ENCODE measurements at places on chromosomes 4 and X.

GRCh38 chrX:100376576-100376975 is 33.5 kb downstream of the PCDH19 start:
- DNase-seq = no peak

DNA sequence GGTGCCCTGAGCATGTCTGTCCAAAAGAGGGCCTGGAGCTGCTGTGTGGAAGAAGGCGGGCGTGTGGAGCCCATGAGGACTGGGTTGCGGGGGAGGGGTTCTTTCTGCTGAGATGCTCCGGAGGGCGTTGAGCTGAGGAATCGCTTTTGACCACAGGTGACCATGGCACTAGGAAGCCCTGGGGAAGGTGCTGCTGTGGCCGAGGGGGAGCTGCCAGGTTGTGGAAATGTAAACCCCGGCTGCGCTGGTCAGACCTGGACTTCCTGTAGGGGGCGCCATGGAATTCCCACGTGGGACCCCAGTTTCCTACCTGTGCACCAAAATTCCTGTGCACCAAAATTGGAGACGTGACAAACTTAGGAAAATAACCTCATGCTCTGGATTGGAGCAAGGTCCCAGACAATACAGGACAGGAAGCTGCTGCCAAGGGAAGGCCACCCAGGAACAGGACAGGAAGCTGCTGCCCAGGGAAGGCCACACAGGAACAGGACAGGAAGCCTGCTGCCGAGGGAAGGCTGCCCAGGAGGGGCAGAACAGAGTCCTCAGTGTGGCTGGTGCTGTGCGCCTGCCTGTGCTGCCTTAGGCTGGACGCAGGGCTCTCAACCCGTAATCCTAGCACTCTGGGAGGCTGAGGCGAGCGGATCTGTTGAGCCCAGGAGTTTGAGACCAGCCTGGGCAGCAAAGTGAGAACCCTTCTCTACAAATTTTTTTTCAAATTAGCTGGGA is 28.4 kb upstream of the UVSSA start:
- no peak for DNase-seq

GRCh38 chrX:84188320-84188834 is 378 bp upstream of the RPS6KA6 start:
- DNase-seq = no peak

DNA sequence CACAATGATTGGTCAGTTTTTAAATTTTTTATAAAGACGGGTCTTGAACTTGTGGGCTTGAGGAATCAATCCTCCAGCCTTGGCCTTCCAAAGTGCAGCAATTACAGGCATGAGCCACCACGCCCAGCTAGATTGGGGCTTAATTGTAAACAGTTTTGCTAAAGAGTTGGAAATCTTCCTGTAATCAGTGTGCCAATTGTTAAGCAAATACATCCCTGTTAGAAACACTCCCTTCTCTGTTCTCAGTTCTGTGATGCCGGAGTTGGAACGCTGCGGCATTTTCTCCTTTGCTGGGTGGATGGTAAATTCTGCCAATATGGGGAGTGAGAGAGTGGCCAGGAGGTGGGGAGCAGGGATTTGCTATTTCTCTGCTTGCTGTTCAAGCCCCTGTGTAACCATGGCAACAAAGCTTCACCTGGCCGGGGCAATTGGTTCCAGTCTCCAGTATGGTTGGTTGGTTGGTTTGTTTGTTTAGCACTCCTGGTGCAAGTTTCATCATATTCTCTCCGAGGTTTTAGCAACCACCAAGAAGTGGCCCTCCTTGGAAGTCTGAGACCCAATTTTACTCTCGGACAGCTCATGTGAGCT is 3.0 kb upstream of the SPATA4 start:
- DNase-seq = no peak

DNA sequence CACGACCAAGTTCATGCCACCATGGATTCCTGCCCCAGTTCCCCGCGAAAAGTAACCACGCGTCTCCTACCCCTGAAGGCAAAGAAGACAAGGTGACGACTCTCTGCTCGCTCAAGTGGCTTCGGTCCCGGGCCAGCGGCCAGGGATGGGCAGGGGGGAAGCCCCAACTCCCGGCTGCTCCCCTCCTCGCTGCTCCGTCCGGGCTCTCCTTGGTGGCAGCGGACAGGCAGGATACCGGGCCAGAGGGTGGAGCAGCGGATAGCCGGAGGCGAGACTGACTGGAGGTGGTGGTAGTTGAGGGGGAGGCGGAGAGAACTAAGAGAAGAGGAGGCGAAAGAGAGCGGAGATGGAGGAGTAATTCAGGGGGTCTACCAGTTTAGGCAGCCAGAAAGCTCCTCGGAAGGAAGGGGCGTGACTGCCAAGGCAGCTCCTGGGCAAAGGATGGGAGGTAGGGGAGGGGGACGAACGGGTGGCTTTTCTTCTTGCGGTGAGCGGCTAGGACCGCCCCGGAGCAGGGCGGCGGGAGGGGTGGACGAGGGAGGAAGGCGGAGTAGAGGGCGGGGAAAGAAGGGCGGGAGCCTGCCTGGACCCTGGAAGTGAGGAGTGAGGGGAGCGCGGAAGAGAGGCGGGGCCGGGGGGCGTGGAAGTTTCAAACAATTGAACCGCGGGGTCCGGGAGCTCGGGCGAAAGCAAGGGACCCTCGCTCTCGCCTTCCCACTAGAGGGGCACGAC is at the start of gene AMOT:
Gene AMOT (minus strand): TSS at position 450 of the 732 bp plus-strand sequence. CDS start 17,705 bp downstream, outside the sequence.
- DNase-seq = peak; percentile 23

- no peak for DNase-seq
These were observed 76.0 kb downstream of the ARAP2 start for GRCh38 chr4:36168127-36168878.

DNA sequence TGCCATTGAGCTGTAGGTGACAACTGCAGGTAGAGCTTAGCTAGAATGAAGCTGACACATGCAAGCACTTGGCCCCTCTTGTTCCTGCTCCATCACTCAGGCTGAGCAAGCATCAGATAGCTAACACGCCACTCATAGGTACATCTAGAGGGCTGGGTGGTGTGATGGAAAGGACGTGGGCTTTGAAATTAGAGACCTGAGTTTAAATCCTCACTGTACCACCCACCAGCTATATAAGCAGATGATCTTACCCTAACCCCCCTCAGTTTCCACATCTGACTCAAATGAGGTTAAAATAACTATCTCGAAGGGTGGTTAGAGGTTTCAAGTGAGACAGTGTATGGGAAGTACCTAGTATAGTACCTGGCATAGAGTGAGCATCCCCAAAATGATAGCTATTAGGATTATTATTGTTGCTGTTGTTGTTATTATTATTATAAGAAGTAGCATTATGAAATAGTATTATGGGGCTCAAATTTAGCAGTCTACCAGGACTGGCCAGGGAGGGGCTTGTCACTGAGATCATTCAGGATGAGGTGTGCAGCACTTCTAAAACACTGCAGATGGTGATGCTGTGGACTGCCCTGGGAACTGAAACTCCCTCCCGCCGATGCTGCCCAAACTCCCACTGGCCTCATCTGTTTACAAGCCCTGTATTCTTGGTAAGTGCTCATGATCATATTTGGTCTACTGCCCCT is 59.0 kb downstream of the REELD1 start:
- DNase-seq = no peak

DNA sequence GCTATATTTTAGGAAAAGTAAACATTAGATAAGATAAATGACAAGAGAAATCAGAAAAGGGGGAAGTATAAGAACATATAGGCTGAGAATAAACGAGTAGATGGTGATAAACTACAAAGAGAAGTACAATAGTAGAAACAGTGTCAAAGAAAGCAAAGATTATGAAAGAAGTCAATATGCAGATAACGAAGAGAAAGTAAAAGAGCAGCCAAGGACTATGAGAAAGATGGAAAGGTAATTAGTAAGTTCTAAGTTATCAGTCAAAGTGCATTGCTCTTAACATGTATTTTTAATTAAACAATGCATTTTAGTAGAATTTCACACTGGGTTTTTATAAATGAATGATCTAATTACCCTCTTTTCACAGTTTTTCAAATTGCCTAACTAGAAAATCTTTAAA is 1801.3 kb upstream of the PCDH10 start:
- no peak for DNase-seq

DNA sequence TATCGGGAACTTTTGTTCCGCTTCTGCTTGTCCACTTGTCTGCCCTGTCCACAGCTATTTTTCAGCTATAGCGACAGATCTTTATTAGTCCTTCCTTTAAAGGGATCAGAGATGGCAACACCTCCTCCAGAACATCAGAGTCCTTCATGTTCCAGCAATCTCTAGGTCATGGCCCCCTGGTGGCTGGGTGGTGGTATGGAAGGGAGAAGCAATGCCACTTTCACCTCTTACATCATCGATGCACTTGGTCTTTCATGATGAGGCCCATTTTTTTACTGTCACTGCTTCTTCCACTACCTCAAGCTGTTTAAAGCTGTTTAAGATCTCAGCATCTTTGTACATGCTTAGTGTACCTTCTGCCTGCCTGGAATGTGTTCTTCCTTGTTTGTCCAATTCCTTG is 106.7 kb downstream of the ARHGAP6 start:
- no peak for DNase-seq

DNA sequence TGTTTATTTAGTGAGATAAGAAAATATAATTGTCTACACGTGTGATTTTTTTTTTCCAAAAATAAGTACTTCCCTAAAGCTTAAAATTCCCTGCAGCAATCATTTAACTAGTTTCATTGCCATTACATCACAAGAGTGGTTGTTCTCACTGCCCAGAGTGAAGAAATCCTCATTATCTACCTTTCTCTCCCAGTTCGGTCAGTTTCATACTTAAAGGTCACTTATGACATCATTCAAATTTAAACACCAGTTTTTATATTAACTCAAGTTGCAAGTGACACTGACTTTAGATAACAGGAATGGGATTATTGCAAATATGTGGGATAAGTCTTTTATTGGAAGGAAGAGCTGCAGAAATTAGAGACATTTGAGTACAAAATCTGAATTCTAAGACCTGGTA is 1699.8 kb upstream of the IGFBP7 start:
- no peak for DNase-seq

DNA sequence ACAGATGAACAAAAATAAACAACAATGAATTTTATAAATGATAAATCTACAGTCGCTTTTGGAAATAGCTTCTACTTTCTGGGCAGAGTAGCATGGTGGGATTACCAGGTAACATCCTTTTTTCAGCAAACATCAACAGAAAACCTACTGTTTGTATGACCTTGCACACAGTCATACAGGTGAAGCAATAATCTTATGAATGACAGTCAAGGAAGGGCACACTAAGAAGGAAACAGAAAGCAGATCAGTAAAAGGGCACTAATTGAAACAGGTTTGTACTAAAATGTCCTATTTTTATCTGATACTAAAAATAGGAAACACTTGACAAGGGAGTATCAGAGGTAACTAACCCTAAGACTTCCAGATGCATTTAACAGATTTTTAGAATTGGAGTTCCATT is 108.9 kb downstream of the DLG3 start:
- DNase-seq = no peak

- DNase-seq = no peak
These were observed 115.1 kb upstream of the PSAPL1 start for GRCh38 chr4:7549866-7550265.

- DNase-seq = no peak
These were observed 68.7 kb upstream of the ADAD1 start for GRCh38 chr4:122309988-122310626.

DNA sequence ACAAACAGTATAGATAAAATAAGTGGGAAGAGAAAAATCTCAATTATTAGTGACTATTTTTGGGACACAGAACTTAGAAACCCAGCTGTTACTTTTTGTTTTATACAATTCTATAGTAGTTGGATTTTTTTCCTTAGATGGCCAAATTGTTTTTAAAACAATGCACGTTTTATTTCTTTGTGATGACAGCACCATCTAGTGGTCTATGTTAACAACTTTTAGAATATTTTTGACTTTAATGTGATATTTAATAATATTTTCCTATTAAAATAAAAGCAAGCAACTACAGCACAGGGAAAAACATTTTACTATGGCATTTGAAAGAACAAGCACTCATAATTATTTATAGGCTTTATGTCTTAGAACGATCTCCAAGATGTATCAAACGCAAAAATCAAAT is 5.6 kb upstream of the SMIM31 start:
- no peak for DNase-seq

GRCh38 chr4:163395758-163396157 is 52.1 kb downstream of the NPY5R start:
- no peak for DNase-seq

DNA sequence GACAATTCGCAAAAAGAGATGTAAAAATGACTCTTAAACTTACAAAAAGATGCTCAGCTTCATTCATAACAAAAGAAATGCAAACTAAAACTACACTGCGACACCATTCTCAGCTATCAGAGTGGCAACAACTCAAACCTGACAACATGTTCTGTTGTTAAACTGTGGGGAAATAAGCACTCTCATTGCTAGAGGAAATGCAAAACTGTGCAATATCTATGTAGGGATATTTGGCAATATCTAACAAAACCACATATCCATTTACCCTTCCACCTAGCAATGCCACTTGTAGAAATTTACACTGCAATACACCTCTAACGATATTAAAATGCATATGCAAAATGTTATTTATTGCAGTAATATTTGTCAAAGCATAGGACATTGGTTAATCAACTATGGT is 78.3 kb upstream of the EGFL6 start:
- DNase-seq = no peak

- DNase-seq = no peak
These were observed 94.5 kb downstream of the RS1 start for GRCh38 chrX:18577400-18577799.

DNA sequence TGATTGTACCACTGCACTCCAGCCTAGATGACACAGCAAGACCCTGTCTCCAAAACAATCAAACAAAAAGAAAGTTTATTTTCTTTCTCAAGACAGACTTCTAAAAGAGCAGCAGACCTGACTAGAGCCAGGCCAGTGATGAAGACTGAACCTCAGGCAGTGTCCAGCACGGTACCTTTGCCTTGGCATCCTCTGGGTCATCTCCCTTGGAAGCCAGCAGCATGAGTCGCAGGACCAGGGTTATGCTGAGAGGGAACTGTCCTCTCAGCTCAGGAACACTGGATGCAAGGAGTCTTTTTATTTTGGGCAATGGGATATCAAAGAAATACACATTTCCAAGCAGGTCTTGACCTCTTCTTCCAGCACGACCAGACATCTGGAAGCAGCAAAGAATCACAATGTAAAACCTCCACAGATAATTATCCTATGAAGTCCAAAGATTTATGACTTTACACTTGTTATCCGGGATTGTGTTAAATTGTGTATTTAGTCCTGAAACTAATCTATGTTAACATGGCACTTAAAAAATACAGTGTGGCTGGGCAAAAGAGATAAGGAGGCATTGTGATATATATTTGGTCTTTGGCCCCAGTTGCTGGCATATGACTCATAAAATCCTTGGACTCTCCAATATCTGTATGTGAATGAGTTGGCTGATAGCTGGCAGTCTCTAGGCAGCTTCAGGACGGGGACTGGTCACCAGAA is 66.0 kb upstream of the DDX60 start:
- DNase-seq = no peak

- DNase-seq = no peak
These were observed 29.4 kb upstream of the FBXW7 start for GRCh38 chr4:152565333-152565732.

GRCh38 chr4:102871772-102872171 is 3.0 kb downstream of the CISD2 start:
- no peak for DNase-seq

All from activated CD8-positive, alpha-beta memory T cell treated with anti-CD3 and anti-CD28 coated beads for 4 hours (primary cell).